ENCODE measurements at places on chromosomes 12 and 14.

DNA sequence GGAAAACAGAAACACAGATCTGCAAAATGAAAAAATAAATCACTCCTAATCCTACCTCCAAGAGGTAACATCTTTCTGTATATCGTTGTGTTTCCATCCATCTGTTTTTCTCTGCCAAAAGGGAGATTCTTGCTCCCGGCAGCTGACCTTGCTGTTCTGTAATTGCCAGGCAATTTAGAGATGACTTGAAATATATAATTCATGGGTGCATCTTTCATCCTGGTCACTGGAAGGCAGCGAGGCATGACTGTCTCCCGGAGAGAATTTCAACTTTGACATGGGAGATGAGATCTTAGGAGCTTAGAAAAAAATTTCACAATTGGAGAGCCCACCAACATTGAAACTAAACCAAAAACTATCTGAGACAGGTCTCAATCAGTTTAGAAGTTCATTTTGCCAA is 53.0 kb downstream of the WSCD2 start:
- no peak for DNase-seq

DNA sequence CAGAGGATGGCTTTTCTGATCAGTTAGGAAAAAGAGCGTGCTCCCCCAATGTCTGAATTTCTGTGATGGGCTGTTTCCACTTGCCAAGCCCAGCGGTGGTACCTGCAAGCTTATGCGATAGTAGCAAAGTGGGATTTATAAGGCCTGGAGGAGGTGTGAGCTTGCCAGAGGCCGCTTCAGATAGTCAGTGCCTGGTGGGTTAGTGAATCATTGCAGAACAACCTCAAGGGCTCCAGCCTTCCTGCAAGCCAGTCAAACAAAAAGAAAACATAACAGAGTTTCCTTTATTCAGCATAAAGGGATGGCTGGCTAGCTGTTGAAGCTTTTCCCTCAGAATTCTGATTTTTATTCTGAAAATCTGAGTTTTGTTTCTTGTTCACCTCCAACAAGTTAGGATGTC is 7.6 kb upstream of the BMP4 start:
- peak; percentile 81 for DNase-seq

GRCh38 chr12:69998922-69999321 is 173.9 kb downstream of the MYRFL start:
- DNase-seq: no peak

DNA sequence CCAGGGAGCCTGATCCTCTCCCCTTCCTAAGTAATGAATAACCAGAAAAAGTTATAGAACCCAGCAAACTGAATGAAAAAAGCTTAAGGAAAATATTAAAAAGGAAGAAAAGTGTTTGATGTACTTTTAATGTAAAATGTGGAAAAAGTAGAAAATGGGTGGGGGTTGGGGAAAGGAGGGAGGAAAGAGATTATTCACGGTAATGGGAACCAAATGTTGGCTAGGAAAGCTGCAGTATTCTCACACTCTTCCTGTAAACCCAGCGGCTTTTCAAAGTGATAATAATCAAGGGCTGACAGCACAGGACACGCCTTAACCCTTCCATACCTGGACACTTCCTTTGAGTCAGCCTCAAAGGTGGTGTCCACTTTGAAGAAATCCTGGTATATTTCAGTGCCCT is 139.2 kb downstream of the TGFB3 start:
- DNase-seq: no peak

GRCh38 chr12:50609292-50609874 is 104.6 kb downstream of the DIP2B start:
- DNase-seq: no peak

- DNase-seq: peak; percentile 42
Measured at GRCh38 chr12:112900298-112901145, 6.2 kb upstream of the OAS1 start.

GRCh38 chr12:83018088-83018487 is 331.4 kb downstream of the TMTC2 start:
- no peak for DNase-seq

DNA sequence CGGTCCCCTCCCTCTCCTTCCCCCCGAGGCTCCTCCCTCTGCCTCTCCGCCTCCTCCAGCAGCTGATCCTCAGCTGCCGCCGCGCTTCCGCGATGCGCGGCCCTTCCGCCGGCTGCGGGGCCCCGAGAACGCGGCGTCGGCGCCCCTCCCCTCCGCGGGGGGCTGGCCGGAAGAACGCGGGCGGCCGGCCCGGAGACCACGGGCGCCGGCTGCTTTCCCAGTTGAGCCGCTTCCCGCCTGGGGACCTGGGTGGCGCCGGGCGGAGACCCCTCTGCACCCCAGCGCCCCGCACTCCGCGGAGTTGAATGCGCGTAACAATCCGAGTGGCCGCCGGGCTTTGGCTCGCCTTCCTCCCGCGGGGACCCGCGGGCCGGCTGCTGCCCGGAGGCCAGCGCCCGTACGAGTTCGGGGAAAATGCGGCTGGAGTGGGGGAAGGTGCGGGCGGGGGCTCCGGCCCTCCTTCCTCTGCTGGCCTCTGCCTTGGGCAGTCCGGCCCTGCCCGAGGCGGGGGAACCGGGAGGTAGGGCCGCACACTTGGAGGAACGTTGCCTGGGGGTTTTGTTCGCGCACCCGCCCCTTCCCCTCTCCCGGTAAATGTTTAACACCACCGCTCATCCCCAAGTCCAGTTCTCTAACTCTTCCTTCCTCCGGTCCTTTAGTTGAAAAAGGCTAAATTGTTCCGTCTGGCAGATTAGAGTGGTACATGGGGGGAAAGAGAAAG is 393 bp upstream of the DCAF5 start:
- peak; percentile 97 for DNase-seq

GRCh38 chr14:53380052-53380866 is 227.1 kb upstream of the DDHD1 start:
- no peak for DNase-seq

- no peak for DNase-seq
Measured at GRCh38 chr12:52377266-52377665, 8.2 kb downstream of the KRT84 start.

Measured in astrocyte of the hippocampus (primary cell).